ENCODE measurements at places on chromosomes 2 and 18.

GRCh38 chr2:174337337-174338146 lies 2.8 kb downstream of the SP9 start:
- DNase-seq, result no peak

DNA sequence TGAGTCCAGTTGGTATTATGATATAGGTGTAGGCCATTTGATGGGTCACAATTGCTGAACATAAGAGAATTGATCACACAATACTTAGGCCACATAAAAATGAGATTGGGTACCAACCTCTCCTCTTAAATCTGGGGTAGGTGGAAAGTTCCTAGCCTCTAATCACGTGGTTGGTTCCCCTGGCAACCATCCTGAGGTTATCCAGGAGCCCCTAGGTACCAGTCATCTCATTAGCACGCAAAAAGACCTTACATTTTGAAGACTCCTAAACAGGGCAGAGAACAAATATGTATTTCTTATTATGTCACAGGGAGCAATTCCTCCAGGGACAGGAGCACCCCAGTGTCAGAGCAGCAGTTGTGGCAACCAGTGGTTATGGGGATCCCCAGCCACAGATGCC lies 12.7 kb upstream of the SELENOI start:
- peak; percentile 53 for DNase-seq

- no peak for DNase-seq
These were observed 33.3 kb upstream of the FIGN start for GRCh38 chr2:163768881-163769695.

DNA sequence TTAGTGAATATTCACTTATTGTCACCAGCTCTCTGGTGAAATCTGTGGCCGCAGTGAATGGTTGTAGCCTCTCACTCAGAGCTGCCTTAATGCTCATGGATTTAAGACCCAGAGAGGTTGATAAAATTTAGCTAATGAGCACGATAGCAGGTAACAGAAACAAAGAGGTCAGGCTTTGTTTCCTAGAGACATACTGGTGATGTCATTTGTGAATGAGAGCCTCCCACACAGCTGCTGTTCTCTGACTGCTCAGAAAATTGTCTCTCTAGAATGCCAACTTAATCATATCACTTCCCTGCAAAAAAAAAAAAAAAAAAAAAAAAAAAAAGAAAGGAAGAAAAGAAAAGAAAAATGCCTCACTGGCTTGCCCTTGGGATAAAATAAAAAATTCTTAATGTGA lies 411.7 kb upstream of the MYT1L start:
- DNase-seq, result no peak

- no peak for DNase-seq
These were observed 27.3 kb upstream of the TDRD15 start for GRCh38 chr2:21096458-21096857.

DNA sequence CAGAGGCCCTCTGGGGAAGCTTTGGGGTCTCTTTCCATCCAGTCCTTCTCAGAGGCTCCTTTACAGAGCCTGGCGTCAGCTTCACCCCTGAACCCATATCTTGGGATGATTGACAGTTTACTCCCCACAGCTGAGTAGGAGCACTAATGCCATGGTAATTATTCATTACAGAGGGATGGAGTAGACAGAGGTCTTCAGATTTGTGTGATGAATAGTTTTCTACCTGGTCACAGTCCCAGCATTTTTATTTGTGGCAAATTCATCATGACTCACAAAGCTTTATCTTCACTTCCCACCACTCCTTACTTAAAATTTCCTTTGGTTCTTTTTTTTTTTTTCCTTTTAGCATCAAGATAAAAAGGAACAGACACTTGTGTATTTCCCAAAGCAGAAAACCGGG lies 104.2 kb downstream of the CCDC85A start:
- DNase-seq, result no peak

GRCh38 chr2:168730344-168730743 lies 72.1 kb upstream of the NOSTRIN start:
- no peak for DNase-seq

- DNase-seq, result no peak
These were observed 274.1 kb upstream of the CYRIA start for GRCh38 chr2:16939771-16940170.

GRCh38 chr2:96342085-96342484 lies 6.5 kb downstream of the NCAPH start:
- DNase-seq, result no peak

- DNase-seq, result no peak
These were observed 72.1 kb downstream of the KLHL29 start for GRCh38 chr2:23456881-23457760.

- no peak for DNase-seq
These were observed 101.5 kb downstream of the ALMS1 start for GRCh38 chr2:73487112-73487657.

GRCh38 chr2:46929612-46930011 lies 14.0 kb upstream of the MCFD2 start:
- no peak for DNase-seq

DNA sequence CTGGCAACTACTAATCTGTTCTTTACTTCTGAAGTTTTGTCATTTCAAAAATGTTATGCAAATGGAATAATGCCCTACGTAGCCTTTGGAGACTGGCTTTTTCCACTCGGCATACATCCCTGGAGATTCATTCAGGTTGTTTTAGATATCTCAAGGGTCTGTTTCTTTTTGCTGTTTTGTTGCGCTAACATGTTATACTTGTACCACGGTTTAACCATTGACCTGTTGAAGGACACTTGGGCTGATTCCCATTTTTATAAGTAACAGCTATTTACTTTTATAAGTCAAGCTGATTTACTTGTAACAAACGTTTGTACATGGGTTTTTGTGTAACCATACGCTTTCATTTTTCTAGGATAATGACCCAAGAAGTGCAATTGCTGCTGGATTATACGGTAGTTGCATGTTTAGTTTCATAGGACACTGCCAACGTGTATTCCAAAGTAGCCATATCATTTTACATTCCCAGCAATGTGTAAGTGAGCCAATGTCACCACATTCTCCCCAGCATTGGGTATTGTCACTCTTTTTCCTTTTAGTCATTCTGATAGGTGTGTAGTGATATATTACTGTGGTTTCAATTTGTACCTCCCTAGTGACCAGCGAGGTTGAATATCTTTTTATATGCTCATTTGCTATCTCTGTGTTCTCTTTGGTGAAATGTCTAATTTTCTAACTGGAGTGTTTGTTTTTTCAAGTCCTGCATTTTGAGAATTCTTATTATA lies 36.5 kb upstream of the STAT4 start:
- no peak for DNase-seq

DNA sequence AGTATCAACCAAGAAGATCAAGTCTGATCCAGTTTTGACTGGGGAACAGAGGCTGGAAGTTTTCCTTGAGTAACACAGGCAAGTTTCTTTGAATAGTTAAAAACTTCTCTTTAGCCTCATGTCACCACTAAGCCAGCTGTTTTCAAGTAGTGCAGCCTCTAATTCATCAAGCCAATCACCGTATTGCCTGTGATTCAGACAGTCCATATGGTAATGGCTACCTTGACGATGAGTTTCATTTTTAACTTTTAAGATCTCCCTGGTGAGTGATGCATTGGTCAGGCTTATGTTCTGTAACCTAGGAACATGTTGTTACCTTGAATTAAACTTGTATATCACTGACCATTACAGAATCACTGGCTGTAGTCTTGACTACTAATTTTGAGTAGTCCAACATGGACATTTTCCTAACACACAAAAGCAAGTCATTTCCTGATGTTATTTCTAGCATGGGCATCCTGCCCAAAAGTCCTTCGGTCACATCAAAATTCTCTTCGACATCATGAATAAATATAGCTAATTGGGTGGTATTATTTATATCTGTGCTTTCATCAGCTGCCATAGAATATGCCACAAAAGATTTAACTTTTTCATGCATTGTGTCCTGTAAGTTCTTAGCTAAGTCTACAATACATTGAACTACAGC lies 238.8 kb upstream of the GCFC2 start:
- DNase-seq, result no peak

GRCh38 chr2:221166292-221166691 lies 405.8 kb downstream of the EPHA4 start:
- peak; percentile 58 for DNase-seq

- no peak for DNase-seq
These were observed 71.8 kb upstream of the SP5 start for GRCh38 chr2:170643346-170643745.

- no peak for DNase-seq
These were observed 202.1 kb downstream of the SH3RF3 start for GRCh38 chr2:109331081-109331480.

DNA sequence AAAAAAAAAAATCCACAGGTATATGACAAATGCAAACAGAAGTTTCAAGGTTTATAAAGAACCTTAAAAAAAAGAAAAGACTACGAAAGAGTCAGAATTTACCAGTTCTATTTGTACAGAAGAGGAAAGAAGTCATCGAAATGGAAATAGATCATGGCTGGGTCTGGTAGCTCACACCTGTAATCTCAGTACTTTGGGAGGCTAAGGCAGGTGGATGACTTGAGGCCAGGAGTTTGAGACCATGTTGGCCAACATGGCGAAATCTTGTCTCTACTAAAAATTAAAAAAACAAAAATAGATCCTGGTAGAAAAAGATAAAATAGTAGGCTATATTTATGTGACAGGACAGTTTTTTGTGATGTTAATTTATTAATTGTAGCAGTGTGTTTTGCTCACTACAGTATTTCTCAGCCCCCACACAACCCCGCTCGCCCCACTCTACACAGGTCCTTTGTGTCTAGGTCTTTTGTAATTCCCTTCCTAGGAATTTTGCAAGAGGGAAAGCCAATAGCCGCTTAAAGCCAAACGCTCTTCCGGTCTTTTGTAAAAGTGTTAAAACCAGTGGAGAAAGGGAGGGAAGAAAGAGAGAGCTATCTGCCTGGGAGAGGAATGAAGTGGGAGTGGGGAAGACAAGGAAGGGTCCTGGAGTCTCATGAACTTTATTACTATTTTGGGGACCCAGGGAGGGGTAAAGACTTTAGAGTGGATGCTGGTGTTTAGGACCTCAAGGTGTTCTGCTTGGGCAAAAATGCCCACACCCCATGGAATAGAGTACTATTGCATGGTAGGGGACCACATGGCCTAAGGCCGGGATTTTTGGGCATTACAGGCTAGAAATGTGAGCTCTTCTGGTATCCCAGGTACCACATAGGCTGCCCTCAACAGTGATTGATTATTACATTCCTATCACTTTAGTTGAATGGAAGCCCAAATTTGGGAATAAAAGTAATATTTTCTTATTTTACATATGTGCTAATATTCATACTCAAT lies 59.4 kb upstream of the XPO1 start:
- DNase-seq, result no peak

- no peak for DNase-seq
These were observed 60.2 kb upstream of the TCF7L1 start for GRCh38 chr2:85073033-85073432.

GRCh38 chr2:206647985-206648384 lies 5.7 kb downstream of the FAM237A start:
- no peak for DNase-seq

DNA sequence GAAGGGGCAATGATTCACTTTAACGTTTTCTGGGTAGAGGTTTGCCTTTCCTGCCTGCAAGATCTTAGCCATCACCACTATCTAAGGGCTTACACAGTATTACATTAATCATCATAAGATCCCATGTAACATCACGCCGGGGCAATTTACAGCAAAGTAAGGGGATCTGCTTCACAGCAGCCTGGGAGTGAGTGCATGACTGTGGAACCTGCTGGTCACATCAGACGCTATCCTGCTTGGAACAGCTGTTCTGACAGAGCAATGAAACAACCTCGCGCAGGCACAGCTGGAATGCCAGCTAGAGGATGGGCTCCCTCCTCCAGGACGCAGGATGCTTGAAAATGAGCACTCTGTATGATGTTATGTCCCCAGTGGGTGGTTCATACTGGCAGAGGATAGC lies 89.0 kb downstream of the AOX1 start:
- no peak for DNase-seq

DNA sequence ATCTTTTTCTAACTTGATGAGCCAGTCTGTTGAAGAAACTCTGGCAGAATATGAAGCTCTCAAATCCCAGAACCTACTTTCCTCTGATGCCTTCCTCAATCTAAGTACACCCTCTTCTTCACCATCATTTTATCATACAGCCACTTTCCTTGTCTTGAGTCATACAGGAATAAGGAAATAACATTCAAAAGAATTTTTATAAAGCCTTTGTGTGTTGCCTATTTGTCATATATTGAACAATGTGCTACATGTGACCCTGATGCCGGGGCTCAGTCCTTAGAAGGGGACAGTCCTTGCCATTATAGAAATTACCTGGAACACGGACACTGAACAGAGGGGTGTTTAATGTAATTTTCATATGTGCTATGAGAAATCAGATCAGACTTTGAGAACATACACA lies 27.4 kb downstream of the RAPGEF4 start:
- DNase-seq, result no peak

DNA sequence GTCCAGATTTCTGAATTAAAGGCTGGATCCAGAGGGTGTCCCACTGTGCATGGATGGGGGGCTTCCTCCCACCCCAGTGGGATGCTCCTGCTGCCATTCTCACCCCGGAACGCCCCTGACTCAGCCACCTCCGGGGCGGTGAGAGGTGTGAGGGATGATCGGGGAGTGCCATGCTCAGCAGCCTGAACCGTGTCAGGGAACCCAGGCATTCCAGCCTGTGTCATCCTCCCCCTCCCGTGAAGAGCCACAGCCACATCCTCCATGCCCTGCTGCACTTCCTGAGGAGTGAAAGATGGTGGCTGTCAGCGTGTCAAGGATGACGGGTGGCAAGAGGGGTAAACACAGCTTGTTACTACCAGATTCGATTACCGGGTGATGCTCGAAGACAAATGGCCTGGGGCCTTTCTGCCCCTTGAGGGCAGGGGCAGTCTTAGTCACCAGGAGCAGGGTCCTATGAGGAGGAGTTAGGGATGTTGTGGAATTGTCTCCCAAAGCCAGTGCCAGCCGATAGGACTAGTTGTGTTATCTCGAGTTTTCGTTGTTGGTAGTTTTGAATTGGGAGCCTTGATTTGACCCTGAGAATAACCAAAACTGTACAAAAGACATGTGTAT lies 80.8 kb downstream of the TCF7L1 start:
- DNase-seq, result no peak

- DNase-seq, result peak; percentile 100
These were observed 16.7 kb downstream of the DDX1 start for GRCh38 chr2:15608392-15608761.

DNA sequence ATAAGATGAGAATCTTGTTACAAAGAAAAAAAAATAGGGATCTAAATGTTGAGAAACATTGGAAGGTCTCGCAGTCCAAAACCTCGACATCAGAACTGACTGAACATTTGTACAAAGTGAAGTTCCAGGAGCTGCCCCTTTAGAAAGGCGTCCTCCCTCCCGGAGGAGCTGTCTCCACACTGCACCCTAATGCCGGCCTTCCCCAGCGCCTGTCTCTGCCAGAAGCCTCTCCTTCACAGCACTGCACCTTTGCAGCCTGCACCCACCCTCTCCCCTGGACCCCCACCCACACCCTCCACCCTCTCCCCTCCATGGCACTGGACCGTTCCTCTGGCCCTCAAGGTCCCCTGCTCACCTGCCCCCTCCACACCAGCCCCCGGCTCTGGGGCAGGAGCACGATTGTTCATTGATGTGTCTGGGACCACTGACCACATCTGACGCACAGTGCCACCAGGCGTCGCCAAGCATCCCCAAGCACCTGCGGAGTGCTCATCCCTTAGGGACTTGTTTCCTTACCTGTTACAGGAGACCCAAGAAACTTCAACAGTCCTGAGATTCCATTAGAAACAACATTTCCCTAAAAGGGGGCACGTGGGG lies 90.3 kb upstream of the SNTG2 start:
- DNase-seq, result peak; percentile 43

GRCh38 chr18:41266616-41267015 lies 688.4 kb upstream of the PIK3C3 start:
- no peak for DNase-seq

GRCh38 chr2:24855726-24856125 lies 62.5 kb downstream of the CENPO start:
- no peak for DNase-seq

GRCh38 chr2:40281021-40281940 lies 170.6 kb downstream of the SLC8A1 start:
- DNase-seq, result no peak
